ENCODE measurements at places on chromosomes 6 and 20.

- DNase-seq: peak; percentile 35
These were observed 18.1 kb downstream of the BPI start for GRCh38 chr20:38321959-38322598.

GRCh38 chr6:13446381-13446780 lies 41.0 kb downstream of the GFOD1 start:
- no peak for DNase-seq

- DNase-seq: no peak
These were observed 138.0 kb upstream of the EEF1E1 start for GRCh38 chr6:8240301-8240700.

- DNase-seq: no peak
These were observed 41.6 kb downstream of the IBTK start for GRCh38 chr6:82205930-82206392.

DNA sequence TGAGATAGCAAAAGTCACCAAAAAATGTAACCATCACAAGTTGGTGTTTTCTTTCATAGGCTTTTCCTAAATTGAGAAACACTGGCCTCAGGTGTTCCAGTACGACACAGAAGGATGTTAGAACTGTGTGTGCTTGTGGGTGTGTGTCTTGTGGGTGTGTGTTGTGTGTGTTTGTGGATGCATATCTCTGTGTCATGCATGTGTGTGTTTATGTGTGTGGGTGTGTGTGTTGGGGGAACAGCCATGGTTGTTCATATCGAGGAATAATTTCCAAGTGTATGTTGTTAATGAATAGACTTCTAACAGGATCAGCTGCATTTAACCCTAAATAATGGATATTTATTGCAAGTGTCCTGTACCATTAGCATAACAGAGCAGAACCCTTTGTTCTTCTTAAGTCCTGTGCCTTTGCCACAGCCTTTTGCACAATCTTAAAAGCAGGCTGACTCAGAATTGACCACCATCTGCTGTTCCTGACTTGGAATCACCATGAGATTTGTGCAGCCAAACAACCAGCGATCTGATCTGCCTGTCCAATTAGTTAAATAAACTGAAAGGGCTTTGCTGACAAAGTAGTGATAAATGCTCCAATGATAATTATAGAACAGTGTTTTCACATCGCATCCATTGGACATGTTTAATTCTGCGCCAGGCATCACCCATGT lies 7.6 kb downstream of the CD93 start:
- no peak for DNase-seq

GRCh38 chr6:98942263-98942803 lies 5.4 kb downstream of the FBXL4 start:
- no peak for DNase-seq

DNA sequence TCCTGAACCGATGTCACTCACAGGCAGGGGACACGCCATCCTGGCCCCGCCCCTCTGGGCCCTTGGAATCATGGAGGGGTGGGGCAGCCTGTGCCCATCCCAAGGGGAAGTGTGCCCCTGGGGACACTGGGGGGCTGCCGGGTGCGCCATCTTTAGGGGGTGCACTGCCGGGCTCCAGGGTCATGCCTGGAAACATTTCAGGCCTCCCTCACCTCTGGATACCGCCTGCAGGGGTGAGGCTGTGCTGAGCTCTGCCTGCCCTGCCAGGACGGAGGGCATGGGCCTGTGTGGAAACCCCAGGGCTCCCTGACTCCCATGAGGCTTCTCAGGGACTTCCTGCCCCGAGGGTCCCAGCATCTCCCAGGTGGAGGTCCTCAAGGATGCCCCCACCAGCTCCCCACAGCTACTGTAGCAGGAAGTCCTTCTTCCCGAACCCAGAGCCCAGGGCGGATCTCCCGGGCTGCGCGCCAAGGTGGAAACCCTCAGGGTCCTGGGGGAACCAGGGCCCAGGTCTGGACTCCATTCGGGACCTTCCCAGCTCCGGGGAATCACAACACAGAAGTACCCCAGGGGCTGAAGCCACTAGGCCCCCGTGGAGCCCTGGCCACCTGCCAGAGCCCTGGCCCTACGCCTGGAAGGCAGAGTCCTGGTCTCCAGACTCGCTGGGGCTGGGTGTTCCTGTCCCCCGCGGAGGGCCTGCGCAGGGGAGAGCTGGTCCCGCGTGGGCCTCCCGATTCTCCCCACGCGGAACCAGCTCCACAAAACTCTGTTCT lies 15.6 kb downstream of the CHRNA4 start:
- no peak for DNase-seq

DNA sequence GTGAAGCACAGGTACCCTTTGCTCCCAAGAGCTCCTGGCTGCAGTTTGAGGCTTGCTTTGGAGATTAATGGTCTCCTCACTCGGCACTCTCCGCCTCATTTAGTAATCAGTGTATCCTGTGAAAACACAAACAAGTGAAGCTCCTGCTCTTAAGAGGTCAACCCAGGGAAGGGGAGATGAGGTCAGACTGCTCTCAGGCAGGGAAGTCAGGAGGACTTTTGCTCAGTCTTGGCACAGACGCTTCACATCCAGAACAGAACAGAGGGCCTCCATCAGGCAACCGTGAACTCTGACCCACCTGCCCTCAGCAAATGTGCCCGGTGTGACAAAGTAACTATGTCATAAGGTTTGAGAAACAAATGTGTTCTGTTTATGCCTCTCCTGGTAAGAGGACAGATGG lies 428.8 kb upstream of the JARID2 start:
- no peak for DNase-seq

DNA sequence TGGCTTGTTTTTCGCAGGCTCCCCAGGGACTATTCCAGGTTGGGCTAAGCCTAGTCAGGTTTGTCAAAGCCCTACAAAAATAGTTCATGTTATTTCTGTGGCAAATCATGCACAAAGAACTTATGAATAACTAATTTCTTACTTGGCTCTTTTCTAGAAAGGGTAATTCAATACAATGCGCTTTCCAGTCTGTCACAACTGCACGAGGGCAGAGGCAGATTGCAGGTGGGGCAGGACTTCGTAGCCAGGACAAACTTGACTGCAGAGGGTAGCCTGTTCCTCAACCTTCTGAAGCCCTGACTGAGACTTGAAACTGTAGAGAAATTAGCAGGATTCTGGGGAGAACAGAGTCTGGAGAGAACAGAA lies 253.5 kb downstream of the QKI start:
- no peak for DNase-seq

GRCh38 chr6:47727391-47727790 lies 29.0 kb downstream of the ADGRF4 start:
- DNase-seq: no peak

- no peak for DNase-seq
These were observed 93.8 kb downstream of the SCP2D1 start for GRCh38 chr20:18907353-18907752.

DNA sequence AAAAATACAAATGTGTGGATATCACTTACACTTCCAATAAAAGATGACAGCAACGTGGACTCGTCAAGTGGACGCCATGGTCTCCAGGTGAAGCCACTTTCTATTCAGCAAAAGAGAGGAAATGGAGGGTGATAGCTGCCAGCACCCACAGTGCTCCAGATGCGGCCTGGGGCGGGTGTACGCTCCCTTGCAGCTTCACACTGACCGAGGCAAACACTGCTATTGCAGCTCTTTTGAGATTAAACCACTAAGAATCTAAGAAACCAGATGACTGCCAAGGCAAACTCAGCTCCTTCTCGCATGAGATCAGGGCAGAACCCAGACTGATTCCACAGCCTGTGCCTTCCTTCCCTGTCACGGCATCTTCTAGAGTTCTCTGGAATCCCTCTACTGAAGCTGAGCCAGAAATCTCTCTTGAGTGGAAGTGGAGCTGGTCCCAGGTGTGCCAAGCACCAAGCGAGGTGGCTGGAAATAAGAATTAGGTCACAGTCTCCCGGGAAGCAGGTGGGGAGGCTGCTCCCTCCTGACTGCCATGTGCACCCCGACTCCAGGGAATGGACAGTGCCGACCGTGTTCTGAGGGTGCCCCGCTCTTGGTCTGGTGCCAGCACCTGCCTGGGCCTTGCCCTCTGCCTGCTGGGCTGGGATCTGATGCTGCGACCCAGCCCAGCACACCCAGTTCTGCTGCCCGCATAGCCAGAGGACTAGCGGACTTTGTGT lies 90.1 kb upstream of the AFDN start:
- no peak for DNase-seq

GRCh38 chr6:152700427-152700826 lies 2.7 kb downstream of the MYCT1 start:
- DNase-seq: no peak
